CMK (cell line): ENCODE measurements at places on chromosomes 6 and 20.

DNA sequence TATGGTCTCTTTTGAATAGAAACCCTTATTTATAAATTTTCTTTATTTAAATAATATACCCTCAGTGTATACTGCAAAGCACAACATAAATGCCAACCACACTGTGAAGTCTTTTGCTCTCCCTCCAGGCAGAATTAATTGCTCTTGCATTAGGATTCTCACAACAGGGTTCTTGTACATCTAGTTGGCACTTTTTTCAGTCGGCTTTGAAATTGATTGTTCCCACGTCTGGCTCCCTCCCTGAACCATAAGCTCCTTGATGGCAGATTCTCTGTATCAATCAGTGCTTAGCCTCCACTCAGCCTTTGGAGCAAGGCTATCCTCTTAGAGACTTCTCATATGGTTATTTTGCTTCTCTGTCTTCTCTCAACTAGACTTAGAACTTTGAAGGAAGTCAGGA, 288.0 kb upstream of the POU3F2 start:
- DNase-seq: no peak

- no peak for DNase-seq
Observed at GRCh38 chr6:9982215-9982614, 432.7 kb downstream of the TFAP2A start.

DNA sequence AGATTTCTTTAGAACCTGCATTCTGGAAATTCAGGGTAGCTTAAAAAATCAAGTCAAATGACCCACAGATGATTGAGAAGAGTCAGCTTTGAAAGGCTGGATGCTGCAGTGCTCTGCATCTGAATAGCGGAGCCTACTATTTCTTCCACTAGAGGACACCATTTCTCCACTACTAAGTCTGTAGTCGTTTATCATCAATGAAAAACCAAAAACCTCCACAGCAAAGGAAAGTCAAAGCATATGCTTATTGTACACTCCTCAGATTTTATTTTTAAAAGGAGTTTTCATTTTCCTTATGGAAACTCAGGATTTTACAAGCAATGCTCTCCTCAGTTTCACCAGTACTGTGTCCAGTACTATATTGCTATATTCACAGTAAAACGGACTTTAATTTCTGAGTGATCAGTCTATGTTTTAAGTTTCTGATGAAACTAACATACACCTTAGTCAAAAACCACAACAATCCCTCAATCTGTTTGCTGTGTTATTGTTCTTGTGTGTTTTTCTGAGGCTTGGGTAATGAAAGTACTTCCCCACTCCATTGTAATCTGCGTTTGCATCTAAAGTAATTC, 50.5 kb upstream of the ENPP5 start:
- peak; percentile 5 for DNase-seq

GRCh38 chr6:144364208-144364720, 79.1 kb downstream of the UTRN start:
- no peak for DNase-seq

- DNase-seq: no peak
Observed at GRCh38 chr6:170225852-170226417, 64.9 kb downstream of the DLL1 start.

DNA sequence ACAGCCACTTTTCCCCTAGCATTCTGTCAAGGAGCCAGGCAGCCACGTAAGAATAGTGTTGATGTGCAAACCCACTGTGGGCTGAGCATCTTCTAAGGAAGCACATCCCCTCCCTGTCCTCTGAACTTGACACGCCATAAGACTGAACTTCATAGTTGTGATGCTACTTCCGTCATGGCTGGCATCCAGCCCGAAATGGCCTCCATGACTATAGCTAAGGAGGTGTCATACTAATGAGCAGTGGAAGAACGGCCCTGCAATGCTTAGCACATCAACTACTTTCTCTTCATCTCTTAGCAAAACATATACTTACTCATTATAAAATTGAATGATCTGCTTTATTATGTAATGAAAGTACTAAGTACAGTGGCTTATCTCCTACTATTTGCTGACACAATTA, 110.2 kb downstream of the GJA10 start:
- DNase-seq: no peak

DNA sequence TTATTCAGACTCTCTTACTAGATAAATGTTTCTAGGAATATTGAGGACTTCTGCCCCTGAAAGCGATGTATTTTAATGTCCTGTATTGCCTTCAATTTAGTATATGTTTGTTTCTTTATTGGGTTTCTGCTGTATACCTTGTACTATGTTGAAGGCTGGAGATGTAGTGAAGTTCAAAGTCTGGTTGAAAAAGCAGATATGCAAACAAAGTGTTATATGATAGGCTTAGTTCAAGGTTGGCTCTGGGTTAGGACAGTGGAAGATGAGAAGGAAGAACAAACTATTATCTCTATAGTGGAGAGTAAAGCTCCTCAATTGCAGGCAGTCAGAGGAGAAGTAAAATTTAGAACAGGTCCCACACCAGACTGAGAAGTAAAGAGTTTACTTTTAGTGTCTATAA, 36.3 kb upstream of the ADGRG6 start:
- DNase-seq: no peak

GRCh38 chr20:14817101-14817500, 479.7 kb upstream of the FLRT3 start:
- no peak for DNase-seq

GRCh38 chr6:28769626-28770402, 154.0 kb downstream of the TRIM27 start:
- no peak for DNase-seq

GRCh38 chr6:389622-390021, 1.9 kb upstream of the IRF4 start:
- no peak for DNase-seq

- no peak for DNase-seq
Observed at GRCh38 chr6:25229671-25230321, 49.4 kb upstream of the CARMIL1 start.

DNA sequence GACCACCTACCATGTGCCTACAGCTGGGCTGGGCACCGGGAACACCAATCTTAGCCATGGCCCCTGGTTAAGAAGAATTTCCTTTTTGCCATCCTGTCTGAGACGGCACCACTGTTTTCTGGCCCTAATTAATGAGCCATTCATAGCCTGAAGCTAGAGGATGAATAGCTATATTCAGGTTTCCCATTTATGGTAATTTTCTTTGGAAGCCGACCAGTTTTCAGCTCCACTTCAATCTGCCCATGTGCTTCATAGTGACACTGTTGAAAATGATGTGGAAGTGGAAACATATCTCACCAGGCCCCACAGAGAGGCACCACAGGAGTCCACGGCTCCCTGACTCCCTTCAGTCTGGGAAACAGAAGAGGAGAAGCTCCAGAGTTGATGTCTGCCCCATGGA, 22.6 kb upstream of the ULBP3 start:
- no peak for DNase-seq

GRCh38 chr6:39209360-39209811, 19.9 kb downstream of the KCNK5 start:
- no peak for DNase-seq

DNA sequence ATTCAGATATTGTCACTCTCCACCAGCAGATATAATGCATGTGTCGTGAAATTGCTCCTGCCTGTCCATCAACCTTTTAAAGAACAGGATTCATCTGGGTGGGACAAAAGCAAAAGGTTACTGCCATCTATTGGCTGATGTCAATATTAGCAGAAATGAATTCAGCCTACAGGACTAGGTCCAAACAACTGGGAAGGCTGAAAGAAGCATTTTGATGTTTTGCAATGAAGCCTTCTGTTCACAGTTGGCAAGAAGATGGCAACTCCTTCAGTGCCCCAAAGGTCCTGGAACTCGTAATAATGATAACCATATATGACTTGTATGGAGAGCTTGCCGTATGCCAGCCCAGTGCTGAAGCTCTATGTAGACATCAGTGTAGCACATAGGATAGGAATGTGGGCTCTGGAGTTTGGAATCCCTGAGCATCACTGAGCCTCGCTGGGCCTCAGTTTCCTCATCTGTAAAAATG, 7.5 kb downstream of the BCAS1 start:
- DNase-seq: no peak

DNA sequence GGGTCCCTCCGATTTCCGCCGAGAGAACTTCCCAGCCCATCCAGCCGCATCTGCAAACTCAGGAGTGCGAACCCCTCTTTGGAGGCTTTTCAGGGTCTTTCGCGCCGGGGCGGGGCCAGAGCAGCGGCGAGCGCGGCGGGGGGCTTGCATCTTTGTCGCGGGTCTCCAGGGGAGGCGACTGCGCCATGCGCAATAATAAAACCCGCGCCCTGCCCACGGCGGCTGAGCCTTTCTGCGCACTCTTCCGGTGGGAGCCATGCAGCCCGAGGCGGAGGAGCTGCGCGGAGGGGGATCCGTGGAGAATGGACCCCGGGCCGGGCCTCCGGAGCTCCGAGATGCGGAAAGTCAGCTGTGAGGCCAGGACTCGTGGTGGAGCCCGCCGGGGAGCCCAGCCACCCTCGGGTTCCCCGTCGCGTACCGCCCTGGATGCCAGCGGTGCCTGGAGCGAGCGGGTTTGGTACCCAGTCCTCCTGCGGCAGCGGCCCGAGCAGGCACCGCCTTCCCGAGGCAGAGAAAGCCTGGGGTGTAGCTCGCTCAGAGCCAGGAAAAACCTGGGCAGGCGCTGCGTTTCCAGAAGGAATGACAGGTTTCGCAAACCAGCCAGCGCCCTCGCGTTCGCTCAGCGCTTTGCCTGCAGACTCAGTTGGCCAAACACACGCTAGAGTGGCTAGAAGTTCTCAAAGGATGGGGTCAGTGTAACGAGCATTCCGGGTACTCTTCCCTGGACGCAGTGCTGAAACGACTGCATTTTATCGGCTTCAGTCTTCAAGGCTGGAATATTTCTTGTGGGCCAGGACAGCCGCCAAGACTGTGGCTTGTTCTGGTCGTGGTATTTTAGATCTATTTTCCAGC, 1.2 kb downstream of the AKAP12 start:
- no peak for DNase-seq

DNA sequence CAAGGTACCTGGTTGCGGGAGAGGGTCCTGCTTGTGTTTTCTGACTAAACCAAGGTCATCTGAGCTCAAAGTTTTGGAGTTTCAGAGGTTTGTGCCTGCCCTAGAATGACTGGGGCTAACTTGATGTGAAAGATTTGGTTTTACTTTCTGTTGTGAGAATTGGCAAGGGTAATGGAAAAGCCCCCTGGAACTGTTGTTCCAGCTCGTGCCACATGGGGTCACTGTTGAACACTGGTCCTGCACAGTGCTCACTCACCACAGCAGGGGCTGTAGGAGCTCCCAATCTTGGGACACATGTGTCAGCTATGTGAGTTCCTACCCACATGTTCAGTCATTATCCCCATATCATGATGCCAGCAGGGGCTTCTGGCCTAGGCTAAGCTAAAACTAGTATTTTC, 6.5 kb downstream of the TGM6 start:
- DNase-seq: peak; percentile 20

- DNase-seq: no peak
Observed at GRCh38 chr20:57247292-57247965, 19.0 kb downstream of the BMP7 start.

GRCh38 chr6:14113976-14114375, 3.6 kb upstream of the CD83 start:
- DNase-seq: no peak

DNA sequence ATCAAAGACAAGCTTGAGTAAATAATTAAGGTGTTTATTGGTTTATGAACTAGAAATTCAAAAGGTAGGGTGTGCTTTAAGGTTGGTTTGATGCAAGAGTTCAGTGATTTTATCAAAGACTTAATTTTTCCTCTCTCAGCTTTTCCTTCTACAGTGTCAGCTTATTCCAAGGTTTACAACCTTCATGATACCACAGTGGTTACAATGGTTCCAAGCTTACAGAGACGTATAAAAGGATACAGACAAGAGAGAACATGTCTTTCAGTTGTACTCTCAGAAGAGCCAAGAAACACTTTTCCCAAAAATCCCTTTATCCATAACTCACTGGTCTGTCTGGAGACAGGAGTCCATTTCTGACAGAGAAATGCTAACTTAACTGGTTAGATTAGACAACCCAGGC, 93.5 kb upstream of the LOC128125822 start:
- no peak for DNase-seq

- no peak for DNase-seq
Observed at GRCh38 chr6:38180586-38180985, 361.1 kb downstream of the ZFAND3 start.

GRCh38 chr6:98272060-98272459, 562.3 kb upstream of the POU3F2 start:
- DNase-seq: no peak

DNA sequence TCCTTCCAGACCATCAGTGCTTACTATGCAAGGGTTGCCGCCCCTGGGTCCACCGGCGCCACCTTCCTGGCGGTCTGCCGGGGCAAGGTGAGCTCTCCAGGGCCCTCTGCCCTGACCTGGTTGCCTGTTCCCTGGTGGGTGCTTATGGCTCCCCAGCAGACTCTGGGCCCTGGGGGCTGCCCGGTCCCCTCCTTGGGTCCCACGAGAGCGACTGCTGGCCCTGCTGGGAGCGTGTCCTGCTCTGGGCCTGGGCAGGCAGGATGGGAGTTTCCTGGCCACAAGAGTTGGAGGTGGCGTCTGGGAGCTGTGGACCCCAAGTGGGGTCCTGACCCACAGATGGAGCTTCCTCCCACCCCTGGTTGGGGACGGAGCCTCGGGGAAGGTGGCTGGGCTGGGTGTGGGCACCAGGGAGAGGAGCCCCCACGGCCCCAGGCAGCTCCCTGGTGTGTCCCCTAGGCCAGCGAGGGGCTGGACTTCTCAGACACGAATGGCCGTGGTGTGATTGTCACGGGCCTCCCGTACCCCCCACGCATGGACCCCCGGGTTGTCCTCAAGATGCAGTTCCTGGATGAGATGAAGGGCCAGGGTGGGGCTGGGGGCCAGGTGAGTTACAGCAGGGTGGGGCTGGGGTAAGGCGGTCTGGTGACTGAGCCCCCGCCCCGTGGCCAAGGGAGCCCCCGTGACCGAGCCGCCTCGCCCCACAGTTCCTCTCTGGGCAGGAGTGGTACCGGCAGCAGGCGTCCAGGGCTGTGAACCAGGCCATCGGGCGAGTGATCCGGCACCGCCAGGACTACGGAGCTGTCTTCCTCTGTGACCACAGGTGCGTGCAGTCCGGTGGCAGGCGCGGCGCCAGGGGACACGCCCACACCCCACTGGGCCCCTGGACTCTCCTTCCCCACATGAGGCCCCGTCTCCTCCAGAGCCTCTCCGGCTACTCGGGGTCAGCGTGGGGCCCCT, 7.1 kb upstream of the TNFRSF6B start:
- DNase-seq: no peak
